ENCODE measurements at places on chromosomes 16 and 17.

GRCh38 chr16:14464192-14464591, 165.9 kb downstream of the PARN start:
- no peaks in the 10 kb centered on the region for H3K27me3 ChIP-seq
- no peak overlapping the region for H3K4me3 ChIP-seq
- H3K36me3 ChIP-seq = no peaks in the 10 kb centered on the region

DNA sequence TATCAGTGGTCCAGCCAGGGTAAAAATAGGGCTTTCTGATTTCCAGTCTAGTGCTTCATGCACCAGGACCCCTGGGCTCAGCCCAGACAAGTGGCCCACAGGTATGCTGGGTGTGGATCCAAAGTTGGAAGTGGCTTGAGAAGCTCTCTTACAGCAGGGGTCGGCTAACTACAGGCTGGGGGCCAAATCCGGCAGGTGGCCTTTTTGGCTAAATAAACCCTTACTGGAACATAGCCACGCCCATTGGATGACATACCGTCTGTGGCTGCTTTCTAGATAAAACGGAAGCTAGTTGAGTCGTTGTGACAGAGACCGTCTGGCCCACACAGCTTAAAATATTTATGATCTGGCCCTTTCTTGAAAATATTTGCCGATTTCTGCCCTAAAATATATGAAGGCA, 119.0 kb upstream of the CDC42EP4 start:
- H3K4me1 ChIP-seq = peaks cover 10% of the 10 kb centered on the region
- peaks cover 6% of the 10 kb centered on the region for H3K27me3 ChIP-seq

DNA sequence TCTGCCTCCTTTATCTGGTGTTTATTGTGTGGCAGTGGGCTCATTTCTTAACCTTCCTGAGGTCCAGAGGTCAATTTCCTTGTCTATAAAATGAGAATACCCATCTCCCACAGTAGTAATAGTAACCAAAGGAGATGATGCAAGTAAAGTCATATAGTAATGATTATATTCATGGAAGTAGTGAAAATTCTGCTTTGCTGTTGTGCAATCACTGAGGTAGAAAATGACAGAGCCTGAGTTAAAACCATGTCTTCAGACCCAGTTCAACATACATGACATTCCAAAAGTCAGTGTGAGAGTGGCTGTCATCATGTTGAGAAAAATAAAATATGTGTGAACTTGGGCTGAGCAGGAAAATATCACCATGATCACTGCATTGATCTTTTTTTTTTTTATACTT, 864 bp upstream of the UMOD start:
- DNase-seq = no peak
- H3K27ac ChIP-seq = no peak overlapping the region
- no peak overlapping the region for H3K4me3 ChIP-seq

DNA sequence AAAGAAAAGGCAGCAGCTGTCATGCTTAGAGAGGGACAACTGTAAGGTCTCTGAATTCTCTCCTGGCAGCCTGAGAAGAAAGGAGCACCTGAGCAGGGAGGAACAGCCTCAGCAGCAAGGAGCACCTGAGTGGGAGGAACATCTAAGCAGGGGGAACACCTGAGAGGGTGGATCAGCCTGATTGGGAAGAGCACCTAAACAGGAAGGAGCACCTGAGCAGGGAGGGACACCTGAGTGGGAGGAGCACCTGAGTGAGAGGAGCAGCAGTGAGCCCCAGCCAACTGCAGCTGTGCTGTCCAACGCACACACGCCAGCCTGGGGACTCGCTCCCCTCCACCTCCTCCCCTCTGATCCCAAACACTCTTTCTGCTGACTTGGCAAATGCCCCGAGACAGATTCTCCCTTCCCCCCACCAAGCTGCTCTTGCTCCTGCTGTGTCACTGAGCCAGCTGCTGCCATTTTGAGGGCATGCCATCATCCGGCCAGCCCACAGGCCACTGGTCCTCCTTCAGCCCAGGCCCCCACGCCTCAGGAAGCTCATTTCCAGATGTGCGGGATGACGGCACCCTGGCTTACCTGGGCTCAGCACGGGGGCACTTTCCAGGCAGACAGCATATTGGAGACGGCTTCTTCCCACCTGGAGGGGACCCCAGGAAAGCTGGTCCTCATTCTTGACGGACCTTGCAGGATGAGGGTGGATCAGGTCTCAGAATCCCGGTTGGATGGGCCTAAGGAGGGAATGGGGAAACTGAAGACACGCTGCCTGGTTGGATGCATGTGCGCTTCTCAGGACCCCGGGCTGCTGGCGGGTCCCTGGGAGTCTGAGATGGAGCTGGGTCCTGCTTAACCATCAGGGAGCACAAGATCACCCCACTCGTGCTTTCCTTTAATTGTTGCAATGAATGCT, 57.7 kb upstream of the RBFOX3 start:
- no peak overlapping the region for H3K27ac ChIP-seq
- H3K4me3 ChIP-seq = no peak overlapping the region
- no peak for DNase-seq
- H3K4me1 ChIP-seq = peaks cover 15% of the 10 kb centered on the region
- peaks cover 35% of the 10 kb centered on the region for H3K27me3 ChIP-seq

GRCh38 chr17:35748341-35748841, 4.6 kb downstream of the GAS2L2 start:
- peaks cover 36% of the 10 kb centered on the region for H3K27me3 ChIP-seq
- H3K36me3 ChIP-seq = no peaks in the 10 kb centered on the region
- DNase-seq = no peak

GRCh38 chr16:19843371-19843770, 41.3 kb downstream of the GPRC5B start:
- H3K4me3 ChIP-seq = no peak overlapping the region
- H3K27ac ChIP-seq = no peak overlapping the region
- no peaks in the 10 kb centered on the region for H3K36me3 ChIP-seq
- H3K4me1 ChIP-seq = no peaks in the 10 kb centered on the region
- no peak for DNase-seq

DNA sequence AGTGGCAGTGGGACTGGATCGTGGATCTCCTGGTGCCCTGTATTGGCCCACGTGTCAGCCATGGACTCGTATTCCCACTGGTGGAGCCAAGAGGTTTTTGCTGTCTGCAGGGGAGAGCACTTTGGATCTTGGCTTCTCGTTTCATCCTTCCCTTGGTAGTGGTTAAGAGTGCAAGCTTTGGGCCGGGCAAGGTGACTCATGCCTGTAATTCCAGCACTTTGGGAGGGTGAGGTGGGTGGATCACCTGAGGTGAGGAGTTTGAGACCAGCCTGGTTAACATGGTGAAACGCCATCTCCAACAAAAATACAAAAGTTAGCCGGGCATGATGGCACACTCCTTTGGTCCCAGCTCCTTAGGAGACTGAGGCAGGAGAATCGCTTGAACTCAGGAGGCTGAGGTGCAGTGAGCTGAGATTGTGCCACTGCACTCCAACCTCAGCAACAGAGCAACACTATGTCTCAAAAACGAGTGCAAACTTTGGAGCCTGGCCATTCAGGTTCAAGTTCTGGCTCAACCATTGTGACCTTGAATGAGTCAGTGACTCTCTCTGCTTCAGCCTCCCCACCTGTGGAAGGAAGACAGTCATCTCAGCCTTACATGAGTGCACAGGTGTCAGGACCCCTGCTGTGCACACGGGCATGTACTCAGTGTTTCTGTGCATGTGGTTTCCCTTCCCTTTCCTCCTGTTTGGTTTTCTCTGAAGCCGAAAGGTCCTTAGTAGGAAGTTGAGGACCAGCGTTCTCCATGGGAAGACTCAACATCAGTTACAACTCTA, 57.4 kb downstream of the PLCG2 start:
- no peaks in the 10 kb centered on the region for H3K4me1 ChIP-seq
- DNase-seq = no peak
- no peak overlapping the region for H3K4me3 ChIP-seq
- no peaks in the 10 kb centered on the region for H3K27me3 ChIP-seq
- H3K27ac ChIP-seq = no peak overlapping the region
- no peaks in the 10 kb centered on the region for H3K36me3 ChIP-seq

DNA sequence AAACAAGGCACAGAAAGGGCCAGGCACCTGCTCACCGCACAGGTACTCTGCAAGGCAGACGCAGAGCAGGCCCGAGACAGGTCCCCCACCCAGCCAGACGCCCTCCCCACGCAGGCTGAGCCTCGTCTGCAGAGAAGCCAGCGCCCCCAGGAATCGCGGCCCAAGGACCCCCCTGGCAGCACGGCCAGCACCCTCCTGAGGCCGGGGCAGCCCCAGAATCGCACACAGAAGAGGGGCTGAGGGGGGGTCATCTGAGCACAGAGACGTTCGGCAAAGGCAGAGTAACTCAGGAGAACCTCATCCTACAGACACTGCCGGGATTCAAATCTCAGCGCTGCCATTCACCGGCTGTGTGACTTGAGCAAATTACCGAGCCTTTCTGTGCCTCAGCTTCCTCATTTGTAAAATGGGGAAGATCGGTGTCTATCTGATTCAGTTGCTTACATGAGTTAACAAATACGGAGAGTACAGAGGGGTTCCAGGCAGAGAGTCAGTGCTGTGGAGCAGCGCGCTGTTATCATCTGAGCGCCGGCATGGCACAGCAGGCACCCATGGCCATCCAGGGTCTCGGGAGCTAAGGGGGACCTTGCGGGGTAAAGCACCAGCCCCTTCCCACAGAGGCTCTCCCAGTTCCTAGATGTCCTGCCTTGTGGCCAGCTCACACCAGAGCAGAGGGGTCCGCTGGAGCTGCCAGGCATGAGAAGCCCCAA, 10.4 kb downstream of the EMC6 start:
- H3K36me3 ChIP-seq = no peaks in the 10 kb centered on the region
- no peak overlapping the region for H3K27ac ChIP-seq
- DNase-seq = no peak
- no peaks in the 10 kb centered on the region for H3K4me1 ChIP-seq
- peaks cover 19% of the 10 kb centered on the region for H3K27me3 ChIP-seq

- H3K27me3 ChIP-seq = no peaks in the 10 kb centered on the region
- peaks cover 11% of the 10 kb centered on the region for H3K4me1 ChIP-seq
- no peak overlapping the region for H3K4me3 ChIP-seq
- no peak overlapping the region for H3K27ac ChIP-seq
- H3K36me3 ChIP-seq = peaks cover 84% of the 10 kb centered on the region
Observed at GRCh38 chr17:42841975-42842685, 2.2 kb upstream of the AOC2 start.

- DNase-seq = no peak
- H3K4me3 ChIP-seq = no peak overlapping the region
- no peak overlapping the region for H3K27ac ChIP-seq
- H3K36me3 ChIP-seq = no peaks in the 10 kb centered on the region
- peaks cover 4% of the 10 kb centered on the region for H3K27me3 ChIP-seq
Observed at GRCh38 chr17:72523491-72523890, 402.7 kb downstream of the SOX9 start.

DNA sequence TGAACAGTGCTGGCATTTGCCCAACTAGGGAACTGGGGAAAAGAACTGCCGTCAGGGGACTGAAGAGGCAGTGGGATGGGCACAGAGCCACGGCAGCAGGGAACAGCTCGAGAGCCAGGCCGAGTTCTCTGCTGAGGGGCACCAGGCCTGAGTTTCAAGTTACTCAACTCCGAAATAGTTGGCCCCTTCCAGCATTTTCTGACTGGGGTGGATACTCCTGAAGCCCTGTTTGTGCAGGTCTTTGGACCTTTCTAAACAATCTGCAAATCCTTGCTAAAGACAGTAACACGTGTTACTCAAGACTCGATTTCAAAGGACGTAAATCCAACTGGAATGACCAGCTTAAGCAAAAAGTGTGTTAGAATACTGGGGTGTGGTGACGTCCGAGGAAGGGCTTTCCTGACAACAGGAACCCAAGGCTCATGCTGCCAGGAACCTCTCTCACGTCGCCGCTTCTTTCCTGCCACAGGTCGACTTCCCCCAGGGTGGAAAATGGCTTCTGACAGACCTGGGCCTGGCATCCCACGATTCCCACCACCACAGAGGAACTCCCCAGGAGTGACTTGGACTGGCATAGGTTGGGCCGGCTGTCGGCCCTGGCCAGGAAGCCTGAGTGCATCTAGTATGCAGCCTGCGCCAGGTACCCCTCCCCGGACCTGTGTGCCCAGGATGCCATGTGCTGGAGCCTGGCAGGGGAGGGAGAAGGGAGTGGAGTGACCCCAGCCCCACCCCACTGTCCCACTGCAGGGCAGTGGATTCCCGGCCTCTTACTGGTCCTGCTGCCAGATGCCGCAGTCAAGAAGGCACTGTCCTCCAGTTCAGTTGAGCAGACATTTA, 71.9 kb downstream of the N4BP1 start:
- peak overlapping the region; percentile 84 for H3K27ac ChIP-seq
- H3K27me3 ChIP-seq = no peaks in the 10 kb centered on the region
- H3K4me1 ChIP-seq = peaks cover 67% of the 10 kb centered on the region
- H3K4me3 ChIP-seq = no peak overlapping the region
- H3K36me3 ChIP-seq = peaks cover 29% of the 10 kb centered on the region

GRCh38 chr16:4158143-4159093, 42.2 kb upstream of the ADCY9 start:
- H3K4me1 ChIP-seq = no peaks in the 10 kb centered on the region
- H3K4me3 ChIP-seq = no peak overlapping the region
